T-helper 2 cell (primary cell): ENCODE measurements at places on chromosomes 5 and 9.

DNA sequence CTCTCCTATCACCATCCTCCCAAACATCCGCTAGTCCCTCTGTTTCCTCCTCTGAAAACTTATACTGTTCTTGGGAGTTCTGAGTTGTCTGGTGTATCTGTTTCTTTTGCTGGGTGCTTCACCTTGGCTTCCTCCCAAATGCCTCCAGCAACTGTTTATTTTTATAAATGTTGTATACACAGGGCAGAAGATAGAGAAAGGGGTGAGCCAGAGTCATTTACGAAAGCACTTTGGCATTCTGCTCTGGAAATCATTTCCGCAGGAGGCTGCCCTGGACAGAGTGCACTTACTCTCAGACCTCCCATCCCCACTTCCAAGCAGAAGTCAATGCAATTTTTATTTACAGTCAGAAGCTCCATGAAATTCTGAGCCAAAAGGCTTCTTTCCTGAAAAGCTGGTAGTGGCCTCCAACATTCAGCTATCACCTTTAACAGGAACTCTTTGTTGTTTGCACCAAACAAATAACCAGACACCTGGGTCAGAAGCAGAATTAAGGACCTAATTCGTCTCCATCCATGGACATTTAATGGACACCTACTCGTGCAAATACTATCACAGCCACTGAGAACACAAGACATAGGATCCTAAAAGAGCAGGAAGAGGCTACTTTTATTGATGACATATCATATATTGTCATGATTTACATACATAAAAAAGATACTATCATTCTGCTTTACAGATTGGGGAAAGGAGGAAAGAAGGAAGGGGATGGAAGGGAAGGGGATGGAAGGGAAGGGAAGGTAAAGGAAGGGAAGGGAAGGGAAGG is 229.5 kb upstream of the PAPPA start:
- DNase-seq = no peak

- no peak for DNase-seq
These were observed 34.4 kb upstream of the SARDH start for GRCh38 chr9:133772581-133772980.

- peak; percentile 6 for DNase-seq
These were observed 88.1 kb downstream of the KCNN2 start for GRCh38 chr5:114449860-114450421.

DNA sequence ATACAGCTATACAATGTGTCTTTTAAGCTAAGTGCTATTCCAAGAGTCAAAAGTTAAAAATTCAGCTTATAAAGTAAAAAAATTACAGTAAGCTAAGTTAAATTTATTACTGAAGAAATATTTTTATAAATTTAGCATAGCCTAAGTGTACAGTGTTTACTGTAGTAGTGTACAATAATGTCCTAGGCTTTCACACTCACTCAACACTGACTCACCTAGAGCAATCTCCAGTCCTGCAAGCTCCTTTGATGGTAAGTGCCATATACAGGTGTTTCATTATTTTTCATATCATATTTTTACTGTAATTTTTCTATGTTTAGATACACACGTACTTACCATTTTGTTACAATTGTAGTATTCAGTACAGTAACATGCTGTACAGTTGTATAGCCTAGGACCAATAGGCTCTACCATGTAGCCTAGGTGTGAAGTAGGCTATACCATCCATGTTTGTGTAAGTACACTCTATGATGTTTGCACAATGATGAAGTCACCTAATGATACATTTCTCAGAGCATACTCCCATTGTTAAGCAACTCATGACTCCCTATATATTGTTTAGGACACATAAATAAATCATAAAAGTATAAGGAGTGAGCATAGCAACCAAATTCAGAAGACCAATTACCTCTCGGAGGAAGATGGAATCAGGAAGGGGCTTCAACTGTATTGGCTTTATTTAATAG is 165.1 kb upstream of the SLC30A5 start:
- no peak for DNase-seq

DNA sequence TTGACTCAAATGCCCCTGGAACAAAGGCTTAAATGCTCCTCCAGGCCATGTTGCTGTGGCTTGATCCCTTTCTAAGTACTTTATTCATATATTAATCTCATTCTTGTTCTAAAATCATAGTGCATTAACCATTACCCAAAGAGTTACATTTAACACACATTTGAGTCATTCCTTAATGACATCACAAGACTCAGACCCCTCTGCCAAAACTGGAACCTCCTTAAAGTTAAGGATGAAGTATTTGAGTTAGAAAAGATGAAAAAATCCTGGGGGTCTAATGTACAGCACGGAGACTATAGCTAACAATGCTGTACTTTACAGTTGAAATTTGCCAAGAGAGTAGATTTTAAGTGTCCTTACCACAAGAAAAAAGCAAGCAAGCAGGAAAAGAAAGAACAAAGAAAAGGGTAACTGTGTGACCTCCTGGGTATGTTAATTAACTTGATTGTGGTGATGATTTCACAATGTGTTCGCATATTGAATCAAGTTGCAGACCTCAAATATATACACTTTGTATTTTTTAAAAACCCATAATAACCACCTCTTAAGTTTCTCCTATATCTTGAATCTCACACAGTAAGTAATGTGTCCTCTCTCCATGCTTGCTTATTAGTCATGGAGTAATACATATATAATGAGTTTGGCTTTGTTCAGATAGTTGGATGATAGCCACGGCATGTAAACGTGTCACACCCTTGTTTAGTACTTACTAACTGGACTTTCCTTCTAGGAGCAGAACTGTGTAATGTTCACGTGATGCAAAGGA is 376.9 kb downstream of the SEMA5A start:
- DNase-seq = peak; percentile 57

DNA sequence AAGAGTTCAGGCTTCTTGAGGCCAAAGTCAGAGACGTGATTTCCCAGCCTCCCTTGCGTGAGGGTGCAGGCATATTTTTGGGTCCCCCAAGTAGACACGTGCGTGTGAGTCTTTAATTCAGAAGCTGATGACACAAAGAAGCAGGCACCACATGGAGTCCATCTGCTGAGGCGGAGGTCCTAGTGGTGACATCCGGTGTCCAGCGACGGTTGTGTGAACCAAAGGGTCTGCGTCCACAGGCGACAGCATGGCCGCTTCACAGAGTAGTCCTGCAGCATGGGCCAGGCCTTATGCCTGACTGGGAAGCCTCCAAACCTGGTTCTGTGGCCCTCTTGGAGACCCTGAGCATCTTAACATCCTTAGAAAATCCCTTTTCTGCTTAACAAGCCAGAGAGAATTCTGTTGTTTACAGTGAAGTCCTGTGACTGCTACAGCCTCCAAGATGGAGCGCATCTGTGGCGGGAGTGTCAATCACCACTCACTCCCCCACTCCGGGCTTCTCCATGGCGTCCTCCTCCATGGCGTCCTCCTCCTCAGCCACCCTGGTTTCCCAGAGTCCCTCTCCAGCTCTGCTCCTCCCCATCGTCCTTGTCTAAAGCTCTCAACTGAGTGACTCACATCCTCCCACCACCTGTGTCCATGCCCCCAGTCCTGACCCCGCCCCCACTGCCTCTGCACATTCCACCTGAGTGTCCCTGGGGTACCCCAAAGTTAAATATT is 133.8 kb downstream of the PAX5 start:
- DNase-seq = no peak

DNA sequence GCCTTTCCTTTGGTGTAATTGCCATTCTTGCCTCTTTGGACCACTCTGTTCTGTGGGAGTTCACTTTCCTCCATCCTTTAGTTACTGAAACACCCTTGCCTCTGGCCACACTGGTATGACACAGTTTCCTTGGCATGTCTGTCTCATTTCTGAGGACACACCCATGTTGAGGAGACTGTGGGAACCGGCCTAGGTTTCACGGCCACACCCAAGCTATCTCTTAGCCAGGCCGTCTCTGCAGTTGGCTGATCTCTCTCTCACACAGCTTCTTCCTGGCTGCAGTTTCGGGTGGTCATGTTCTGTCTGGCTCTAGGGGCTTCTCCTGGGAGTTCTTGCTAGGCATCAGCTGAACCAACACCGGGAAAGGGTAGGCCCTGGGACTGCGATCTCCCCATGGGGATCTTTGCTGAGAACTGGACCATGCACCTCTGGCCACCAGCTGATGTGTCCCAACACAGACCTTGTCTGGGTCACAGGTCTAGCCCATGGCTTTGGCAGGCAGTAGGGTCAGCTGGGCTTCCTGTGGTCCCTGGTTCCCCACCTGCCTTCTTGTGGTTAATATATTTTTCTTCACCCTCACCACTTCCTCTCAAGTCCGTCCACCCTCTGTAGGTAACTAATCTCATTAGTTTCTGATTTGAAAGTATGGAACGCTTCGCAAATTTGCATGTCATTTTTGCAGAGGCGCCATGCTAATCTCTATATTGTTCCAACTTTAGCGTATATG is 24.9 kb downstream of the ARHGEF37 start:
- no peak for DNase-seq

DNA sequence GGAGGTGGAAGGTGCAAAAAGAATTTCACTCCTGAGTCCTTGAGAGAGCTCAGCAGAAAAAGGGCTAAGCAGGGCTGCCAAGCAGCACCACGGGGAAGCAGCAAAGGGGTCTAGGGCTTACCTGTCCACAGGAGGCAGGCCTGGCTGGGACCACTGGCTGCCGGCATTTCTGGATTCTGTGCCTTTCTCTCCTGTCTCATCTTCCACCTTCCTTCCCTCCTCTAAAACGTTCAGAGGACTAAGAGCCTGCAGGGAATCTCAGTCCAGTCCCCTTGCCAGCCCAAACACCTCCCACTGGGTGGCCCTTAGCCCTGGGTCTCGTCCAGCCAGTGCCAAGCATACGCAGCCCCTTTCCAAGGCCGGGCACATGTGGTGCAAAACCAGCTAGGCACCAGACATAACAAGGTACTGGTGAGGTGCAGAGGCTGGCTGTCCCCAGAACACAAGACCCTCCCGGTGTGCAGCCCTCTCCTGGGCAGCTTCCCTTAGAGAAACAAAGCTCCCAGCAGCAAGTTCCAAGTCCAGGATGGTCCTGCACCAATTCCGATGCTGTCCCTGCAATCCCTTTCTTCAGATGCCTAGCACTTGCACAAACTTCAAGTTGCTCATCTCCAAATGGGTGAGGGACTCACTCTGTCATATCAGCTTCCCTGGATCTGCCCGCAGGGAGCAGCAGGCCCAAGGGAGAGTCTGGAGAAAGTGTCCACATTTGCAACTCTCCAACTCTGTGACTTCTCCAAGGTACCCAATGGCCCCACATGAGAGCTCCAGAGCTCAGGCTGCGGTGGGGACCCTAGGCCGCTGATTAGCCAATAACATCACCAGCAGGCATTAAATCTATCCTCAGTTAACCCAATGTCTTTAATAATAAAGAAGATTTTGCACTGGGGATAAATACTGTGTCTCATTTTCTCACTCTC is 126.3 kb downstream of the C5orf15 start:
- no peak for DNase-seq
